Thoracic aorta (tissue), 2 donors: ENCODE measurements at places on chromosomes 1 and 21.

- no peaks in the 10 kb centered on the region for H3K36me3 ChIP-seq
- H3K27ac ChIP-seq = no peak overlapping the region
- no peak overlapping the region for H3K4me3 ChIP-seq
- no peaks in the 10 kb centered on the region for H3K27me3 ChIP-seq
- no peaks in the 10 kb centered on the region for H3K4me1 ChIP-seq
- DNase-seq = no peak
Measured at GRCh38 chr1:152148051-152148450, 11.0 kb downstream of the RPTN start.

- H3K36me3 ChIP-seq = peaks cover 32% of the 10 kb centered on the region
- H3K27me3 ChIP-seq = no peaks in the 10 kb centered on the region
- peak overlapping the region; percentile 84 for H3K27ac ChIP-seq
- peaks cover 30% of the 10 kb centered on the region for H3K4me1 ChIP-seq
- no peak for DNase-seq
Measured at GRCh38 chr21:38825269-38825668, 19.5 kb downstream of the ETS2 start.

GRCh38 chr1:147072482-147073432, 99.5 kb downstream of the PRKAB2 start:
- DNase-seq = no peak
- no peak overlapping the region for H3K27ac ChIP-seq
- H3K27me3 ChIP-seq = peaks cover 12% of the 10 kb centered on the region
- H3K4me1 ChIP-seq = peaks cover 4% of the 10 kb centered on the region
- H3K36me3 ChIP-seq = no peaks in the 10 kb centered on the region

DNA sequence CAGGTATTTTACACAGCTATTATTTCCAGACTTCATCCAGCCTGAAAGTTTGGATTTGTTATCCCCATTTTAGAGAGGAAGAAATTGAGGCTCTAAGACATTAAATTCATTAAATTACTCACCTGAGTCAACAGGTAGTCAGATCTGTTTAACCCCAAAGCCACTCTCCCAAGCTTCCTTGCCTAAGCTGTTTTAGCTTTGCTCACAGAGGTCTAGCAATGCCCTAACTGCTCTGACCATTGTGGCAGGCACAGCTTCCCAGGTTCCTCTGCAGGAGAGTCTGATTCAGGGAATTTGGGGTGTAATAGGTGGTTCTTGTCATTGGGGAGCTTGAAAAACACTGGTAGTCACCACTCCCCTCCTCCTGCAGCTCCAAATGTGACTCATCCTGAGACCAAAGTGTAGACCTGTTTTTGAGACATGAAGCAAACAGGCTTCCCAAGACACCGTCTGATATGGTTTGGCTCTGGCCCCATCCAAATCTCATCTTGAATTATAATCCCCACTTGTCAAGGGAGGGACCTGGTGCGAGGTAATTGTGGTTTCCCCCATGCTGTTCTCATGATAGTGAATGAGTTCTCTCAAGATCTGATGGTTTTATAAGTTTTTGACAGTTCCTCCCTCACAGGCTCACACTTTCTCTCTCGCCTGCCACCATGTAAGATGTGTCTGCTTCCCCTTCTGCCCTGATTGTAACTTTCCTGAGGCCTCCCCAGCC, 142.8 kb upstream of the DNAH14 start:
- no peak overlapping the region for H3K27ac ChIP-seq
- H3K36me3 ChIP-seq = no peaks in the 10 kb centered on the region
- DNase-seq = no peak
- H3K4me1 ChIP-seq = no peaks in the 10 kb centered on the region
- no peak overlapping the region for H3K4me3 ChIP-seq

DNA sequence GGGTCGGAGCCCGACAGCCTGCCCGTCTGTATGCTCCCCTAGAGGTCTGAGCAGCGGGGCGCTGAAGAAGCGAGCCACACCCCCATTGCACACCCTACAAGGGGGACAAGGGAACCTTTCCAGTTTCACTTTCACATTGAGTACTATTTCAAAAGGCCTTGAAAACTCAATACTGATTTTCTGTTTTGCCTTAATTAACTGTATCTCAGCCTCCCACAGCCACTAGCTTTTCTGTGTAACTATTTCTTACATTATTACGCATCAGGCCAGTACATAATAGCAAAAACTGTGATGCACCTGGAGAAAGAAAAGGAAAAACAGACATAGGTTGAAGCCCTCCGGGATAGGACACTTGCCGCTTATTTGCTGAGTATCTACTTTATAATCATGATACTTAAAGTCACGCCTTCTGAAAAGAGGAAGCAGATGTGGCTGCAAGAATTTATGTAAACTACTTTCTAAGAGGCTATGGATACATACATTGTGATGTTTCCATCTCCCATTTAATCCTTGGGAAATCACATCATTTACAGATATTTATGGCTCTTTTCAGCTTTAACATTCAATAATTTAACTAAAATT, 1719.5 kb downstream of the MRPL39 start:
- no peaks in the 10 kb centered on the region for H3K27me3 ChIP-seq
- H3K36me3 ChIP-seq = no peaks in the 10 kb centered on the region
- H3K27ac ChIP-seq = no peak overlapping the region
- H3K4me3 ChIP-seq = no peak overlapping the region
- DNase-seq = no peak

DNA sequence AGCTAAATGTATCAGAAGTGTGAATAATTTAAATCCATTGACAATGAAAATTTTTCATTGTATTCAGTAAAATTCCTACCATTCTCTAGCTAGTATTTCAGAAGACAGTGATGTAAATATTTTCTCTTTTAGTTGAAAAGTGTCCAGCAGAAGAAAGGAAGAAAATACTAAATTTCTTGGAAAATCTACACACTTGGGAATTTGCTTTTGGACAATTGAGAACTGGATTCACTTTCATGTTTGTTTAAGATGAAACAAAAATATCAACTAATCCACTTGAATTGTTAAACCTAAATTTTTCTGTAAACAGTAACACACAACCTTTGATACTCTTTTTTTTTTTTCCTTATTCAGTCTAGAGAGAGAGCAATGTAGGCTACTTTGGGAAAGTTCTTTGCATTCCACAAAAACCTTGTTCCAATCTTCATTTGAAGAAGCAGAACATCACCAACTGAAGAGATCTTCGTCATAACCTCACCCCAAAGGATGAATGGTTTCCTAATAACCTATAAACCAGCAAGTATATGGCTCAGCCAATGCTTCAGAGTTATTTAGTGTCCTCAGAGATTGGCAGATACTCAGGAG, 155.1 kb upstream of the GORAB start:
- no peak overlapping the region for H3K27ac ChIP-seq
- no peaks in the 10 kb centered on the region for H3K27me3 ChIP-seq
- H3K36me3 ChIP-seq = no peaks in the 10 kb centered on the region
- DNase-seq = no peak

GRCh38 chr21:15282665-15283064, 217.9 kb upstream of the NRIP1 start:
- no peak overlapping the region for H3K27ac ChIP-seq
- H3K4me3 ChIP-seq = no peak overlapping the region

GRCh38 chr1:234067581-234068337, 163.3 kb downstream of the SLC35F3 start:
- no peaks in the 10 kb centered on the region for H3K27me3 ChIP-seq
- no peaks in the 10 kb centered on the region for H3K36me3 ChIP-seq
- H3K4me1 ChIP-seq = no peaks in the 10 kb centered on the region
- no peak overlapping the region for H3K27ac ChIP-seq
- no peak for DNase-seq

GRCh38 chr1:38497921-38498656, 361.5 kb downstream of the RRAGC start:
- no peaks in the 10 kb centered on the region for H3K36me3 ChIP-seq
- H3K27me3 ChIP-seq = no peaks in the 10 kb centered on the region
- H3K4me3 ChIP-seq = no peak overlapping the region
- no peak for DNase-seq
- no peaks in the 10 kb centered on the region for H3K4me1 ChIP-seq

GRCh38 chr1:77594366-77595112, 87.9 kb downstream of the ZZZ3 start:
- DNase-seq = no peak
- no peaks in the 10 kb centered on the region for H3K27me3 ChIP-seq
- no peaks in the 10 kb centered on the region for H3K36me3 ChIP-seq
- H3K4me1 ChIP-seq = no peaks in the 10 kb centered on the region
- no peak overlapping the region for H3K4me3 ChIP-seq
- no peak overlapping the region for H3K27ac ChIP-seq

- peak; percentile 58 for DNase-seq
- H3K36me3 ChIP-seq = peaks cover 5% of the 10 kb centered on the region
- H3K4me3 ChIP-seq = no peak overlapping the region
- H3K27me3 ChIP-seq = no peaks in the 10 kb centered on the region
- peaks cover 27% of the 10 kb centered on the region for H3K4me1 ChIP-seq
- peak overlapping the region; percentile 56 for H3K27ac ChIP-seq
Measured at GRCh38 chr1:27111626-27112573, 43.0 kb downstream of the SLC9A1 start.

- H3K27ac ChIP-seq = no peak overlapping the region
- no peak overlapping the region for H3K4me3 ChIP-seq
- H3K36me3 ChIP-seq = no peaks in the 10 kb centered on the region
Measured at GRCh38 chr1:216702170-216702569, 21.1 kb downstream of the ESRRG start.

- H3K27me3 ChIP-seq = no peaks in the 10 kb centered on the region
- H3K36me3 ChIP-seq = no peaks in the 10 kb centered on the region
- H3K4me3 ChIP-seq = peak overlapping the region; percentile 66
- H3K27ac ChIP-seq = no peak overlapping the region
Measured at GRCh38 chr1:11719313-11720032, 16.5 kb upstream of the AGTRAP start.

DNA sequence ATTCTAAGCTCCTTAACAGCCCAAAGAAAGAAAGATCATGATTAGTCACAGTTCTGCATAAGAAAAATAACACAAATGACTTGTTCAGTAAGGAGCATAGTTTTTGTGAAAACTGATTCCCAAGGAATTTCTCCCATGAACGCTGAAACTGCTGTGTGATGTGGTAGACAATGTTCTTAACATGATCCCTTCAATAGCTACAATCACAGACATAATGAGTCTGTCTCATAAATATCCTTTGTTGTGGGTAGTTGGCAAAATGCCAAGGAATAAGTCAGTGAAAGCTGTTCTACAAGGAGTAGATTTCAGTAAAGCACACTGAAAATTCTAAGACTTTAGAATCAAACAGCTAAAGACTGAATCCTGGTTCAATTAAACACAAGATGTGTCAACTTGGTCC, 404.8 kb downstream of the HLX start:
- no peak overlapping the region for H3K27ac ChIP-seq
- no peaks in the 10 kb centered on the region for H3K27me3 ChIP-seq
- no peak overlapping the region for H3K4me3 ChIP-seq
- no peak for DNase-seq
- H3K36me3 ChIP-seq = no peaks in the 10 kb centered on the region
- peaks cover 14% of the 10 kb centered on the region for H3K4me1 ChIP-seq

GRCh38 chr1:201834621-201835020, 5.7 kb downstream of the IPO9 start:
- DNase-seq = no peak
- H3K4me3 ChIP-seq = peak overlapping the region; percentile 5
- H3K36me3 ChIP-seq = no peaks in the 10 kb centered on the region
- peak overlapping the region; percentile 40 for H3K27ac ChIP-seq
- H3K27me3 ChIP-seq = no peaks in the 10 kb centered on the region

GRCh38 chr1:99855914-99856450, 5.8 kb downstream of the AGL start:
- H3K4me3 ChIP-seq = no peak overlapping the region
- peaks cover 9% of the 10 kb centered on the region for H3K4me1 ChIP-seq
- H3K27ac ChIP-seq = no peak overlapping the region
- no peaks in the 10 kb centered on the region for H3K27me3 ChIP-seq
- no peaks in the 10 kb centered on the region for H3K36me3 ChIP-seq

GRCh38 chr1:44672254-44672955, 1.9 kb downstream of the TMEM53 start:
- H3K36me3 ChIP-seq = no peaks in the 10 kb centered on the region
- no peak for DNase-seq
- peaks cover 30% of the 10 kb centered on the region for H3K4me1 ChIP-seq
- H3K27ac ChIP-seq = no peak overlapping the region
- H3K27me3 ChIP-seq = no peaks in the 10 kb centered on the region

DNA sequence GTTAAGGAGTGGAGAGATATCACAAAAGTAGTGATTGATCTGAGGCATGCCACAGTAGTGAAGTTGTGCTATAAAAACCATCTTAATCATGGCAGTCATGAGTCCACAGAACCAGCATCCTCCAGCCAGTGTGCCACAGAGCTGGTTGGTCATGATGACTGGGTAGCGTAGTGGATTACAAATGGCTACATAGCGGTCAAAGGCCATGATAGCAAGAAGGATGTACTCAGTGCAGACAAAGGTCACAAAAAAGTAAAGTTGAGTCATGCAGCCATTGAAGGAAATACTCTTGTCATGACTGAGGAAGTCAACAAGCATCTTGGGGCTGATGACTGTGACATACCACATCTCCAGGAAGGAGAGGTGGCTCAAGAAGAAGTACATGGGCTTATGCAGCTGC, 6.7 kb downstream of the OR6Y1 start:
- no peaks in the 10 kb centered on the region for H3K36me3 ChIP-seq
- no peak overlapping the region for H3K27ac ChIP-seq
- no peaks in the 10 kb centered on the region for H3K4me1 ChIP-seq
- no peak for DNase-seq
- H3K4me3 ChIP-seq = no peak overlapping the region
- H3K27me3 ChIP-seq = no peaks in the 10 kb centered on the region

GRCh38 chr1:215617979-215618378, 50.9 kb downstream of the KCTD3 start:
- H3K4me1 ChIP-seq = peaks cover 6% of the 10 kb centered on the region
- peaks cover 7% of the 10 kb centered on the region for H3K36me3 ChIP-seq
- no peak overlapping the region for H3K27ac ChIP-seq
- DNase-seq = no peak
- no peak overlapping the region for H3K4me3 ChIP-seq
- no peaks in the 10 kb centered on the region for H3K27me3 ChIP-seq

DNA sequence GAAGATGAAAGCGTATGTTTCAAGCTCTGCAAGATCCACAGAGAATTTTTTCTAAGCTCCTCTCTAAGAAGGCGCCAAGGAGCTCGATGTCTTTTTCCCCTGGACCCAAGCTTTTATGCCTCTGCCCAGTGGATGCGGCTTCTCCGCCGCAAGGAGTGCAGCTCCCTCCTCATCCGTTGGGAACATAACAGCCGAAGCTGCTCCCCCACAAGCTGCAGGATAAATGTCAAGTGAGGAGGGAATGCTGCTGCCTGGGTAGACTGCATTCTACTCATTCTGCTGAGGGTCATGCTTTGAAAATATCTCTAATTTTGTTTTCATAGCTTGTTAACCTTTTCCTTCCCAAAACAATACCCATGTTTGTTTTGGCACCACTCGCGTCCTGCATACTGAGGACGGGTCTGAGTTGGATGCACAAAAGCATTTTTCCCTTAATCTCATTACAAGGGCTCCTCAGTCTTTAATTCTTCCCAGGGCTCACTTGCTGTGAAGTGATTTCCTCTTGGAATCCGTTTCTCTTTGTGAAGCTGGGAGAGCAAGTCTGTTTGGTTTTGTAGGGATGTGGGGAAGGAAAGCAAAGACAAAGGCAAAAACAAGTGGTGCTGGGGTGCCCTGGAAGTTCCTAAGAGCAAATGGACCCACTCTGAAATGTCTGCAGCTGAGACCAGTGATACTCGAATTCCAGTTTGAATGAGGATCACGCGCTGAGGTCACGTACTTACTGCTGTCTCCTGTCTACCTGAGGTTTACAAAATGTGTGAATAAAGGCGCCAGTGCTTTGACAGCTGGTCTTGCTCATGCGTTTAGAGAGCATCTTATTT, 134.0 kb upstream of the IRF2BP2 start:
- H3K27ac ChIP-seq = peak overlapping the region; percentile 27
- no peaks in the 10 kb centered on the region for H3K4me1 ChIP-seq
- H3K36me3 ChIP-seq = no peaks in the 10 kb centered on the region
- no peak for DNase-seq
- H3K27me3 ChIP-seq = no peaks in the 10 kb centered on the region
